ENCODE measurements at places on chromosomes 1 and 21. TPM values are rescaled to one million over a fixed set of nuclear protein-coding genes. Genes with fewer than 3 reads are reported as not detected.

Gene ZNF695
- 2.0 TPM for total RNA-seq

Gene GJB3
- total RNA-seq = not detected

Gene KCNE2
- not detected for total RNA-seq

Gene PGLYRP3
- total RNA-seq = not detected

Gene SCAF4
- 5.6 TPM for total RNA-seq

Gene TTLL10
- total RNA-seq = not detected

Gene KCNC4
- total RNA-seq = 8.6 TPM

Gene MROH7
- 0.50 TPM for total RNA-seq

All from smooth muscle cell of trachea (primary cell).